Daoy (cell line): ENCODE measurements at places on chromosomes 5 and 9. TPM values are rescaled to one million over a fixed set of nuclear protein-coding genes. Genes with fewer than 3 reads are reported as not detected.

Gene ELOVL7
- 4.6 and 8.3 TPM in 2 replicates for total RNA-seq

Gene ALDH7A1
- total RNA-seq, result 27.4 and 31.8 TPM in 2 replicates

Gene ADRB2
- 2.1 and 3.7 TPM in 2 replicates for total RNA-seq

Gene GRHPR
- 93.3 and 104 TPM in 2 replicates for total RNA-seq

Gene ST8SIA4
- total RNA-seq, result 0.09 and 2.1 TPM in 2 replicates

Gene PPP3R2
- total RNA-seq, result not detected in 2 replicates
